ENCODE measurements at places on chromosomes 11 and 22. TPM values are rescaled to one million over a fixed set of nuclear protein-coding genes. Genes with fewer than 3 reads are reported as not detected.

The MPEG1 gene
- total RNA-seq: not detected

The ADAMTS8 gene
- total RNA-seq: 1.7 TPM

The OR6T1 gene
- total RNA-seq: not detected

The WNT11 gene
- 1.6 TPM for total RNA-seq

The SLC17A6 gene
- not detected for total RNA-seq

The LDHAL6A gene
- total RNA-seq: not detected

The RAB39A gene
- 0.43 TPM for total RNA-seq

The KCNJ1 gene
- total RNA-seq: not detected

The OR51E2 gene
- not detected for total RNA-seq

The PRG2 gene
- not detected for total RNA-seq

The MED15 gene
- 61.5 TPM for total RNA-seq

The TMEM191B gene
- 1.3 TPM for total RNA-seq

The RELA gene
- 74.4 TPM for total RNA-seq

The SVIP gene
- total RNA-seq: 13.1 TPM

The KCNK4 gene
- 0.07 TPM for total RNA-seq

The C22orf42 gene
- not detected for total RNA-seq

The MS4A6A gene
- total RNA-seq: not detected

The TRIM49 gene
- total RNA-seq: 0.05 TPM

The NRGN gene
- total RNA-seq: 6.0 TPM

The CRYBB3 gene
- total RNA-seq: not detected

The SCN3B gene
- 0.14 TPM for total RNA-seq

The SPON1 gene
- total RNA-seq: not detected

The GDPD4 gene
- total RNA-seq: not detected

The POU2AF3 gene
- 1.4 TPM for total RNA-seq

The ZBED4 gene
- total RNA-seq: 11.2 TPM

The RASGRP2 gene
- 1.7 TPM for total RNA-seq

The NPAT gene
- total RNA-seq: 3.9 TPM

The NEAT1 gene
- 203 TPM for total RNA-seq

The ACTN3 gene
- total RNA-seq: 0.06 TPM

The AGBL2 gene
- total RNA-seq: 0.64 TPM

The JAM3 gene
- 3.7 TPM for total RNA-seq

The ARHGAP42 gene
- 5.2 TPM for total RNA-seq

The C11orf52 gene
- total RNA-seq: 0.09 TPM

The LARGE2 gene
- 2.7 TPM for total RNA-seq

The MIOX gene
- total RNA-seq: not detected

The TEX54 gene
- not detected for total RNA-seq

The HEPHL1 gene
- not detected for total RNA-seq

The RNF121 gene
- 42.9 TPM for total RNA-seq

The C11orf91 gene
- 0.85 TPM for total RNA-seq

The IGSF22 gene
- not detected for total RNA-seq

The ART5 gene
- total RNA-seq: 0.16 TPM

The TMEM121B gene
- total RNA-seq: 0.20 TPM

The RAG1 gene
- 0.25 TPM for total RNA-seq

The FOLR2 gene
- total RNA-seq: not detected

The PTGDR2 gene
- not detected for total RNA-seq

The P2RX6 gene
- total RNA-seq: 0.79 TPM

The MFRP gene
- not detected for total RNA-seq

The PES1 gene
- 107 TPM for total RNA-seq

The OR51B5 gene
- total RNA-seq: not detected

The APOL4 gene
- 0.03 TPM for total RNA-seq

The BDNF gene
- total RNA-seq: 10.1 TPM

The PRRG4 gene
- total RNA-seq: 1.7 TPM

The UPK3A gene
- not detected for total RNA-seq

The SLC16A8 gene
- not detected for total RNA-seq

The SLC6A5 gene
- not detected for total RNA-seq

Data from A549 treated with Hydrocortisone at 1 μM for 4 hours (cell line).